CD8-positive, alpha-beta T cell (primary cell): ENCODE measurements at places on chromosomes 12 and 14.

- no peak for DNase-seq
These were observed 26.9 kb downstream of the NRXN3 start for GRCh38 chr14:78197051-78197450.

DNA sequence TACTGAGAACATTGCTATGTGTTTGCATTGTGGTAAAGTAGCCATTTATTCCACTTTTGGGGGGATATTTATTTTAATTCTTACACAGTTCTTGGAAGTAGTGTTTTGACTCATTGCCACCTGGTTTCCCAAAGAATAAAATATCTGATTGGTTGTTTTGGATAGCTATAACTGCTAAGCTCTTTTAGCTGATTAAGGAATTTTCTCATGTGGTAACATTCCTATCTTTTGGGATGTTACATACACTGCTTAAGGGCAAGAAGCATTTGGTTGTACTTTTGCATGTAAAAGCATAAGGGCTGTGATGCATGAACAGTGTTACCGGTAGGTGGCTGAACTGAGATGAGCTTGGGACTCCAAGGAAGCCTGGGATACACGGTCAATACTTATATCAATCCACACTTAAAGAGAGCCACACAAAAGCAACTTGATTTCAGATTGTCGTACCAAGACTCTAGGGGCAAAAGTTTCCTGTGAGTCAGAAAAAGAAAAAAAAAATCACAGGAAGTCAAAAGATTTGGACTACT, 71.4 kb upstream of the PRKD1 start:
- DNase-seq: no peak

- DNase-seq: no peak
These were observed 7.9 kb downstream of the CD9 start for GRCh38 chr12:6208130-6208529.

- DNase-seq: no peak
These were observed 294.0 kb downstream of the KSR2 start for GRCh38 chr12:117674763-117675162.

DNA sequence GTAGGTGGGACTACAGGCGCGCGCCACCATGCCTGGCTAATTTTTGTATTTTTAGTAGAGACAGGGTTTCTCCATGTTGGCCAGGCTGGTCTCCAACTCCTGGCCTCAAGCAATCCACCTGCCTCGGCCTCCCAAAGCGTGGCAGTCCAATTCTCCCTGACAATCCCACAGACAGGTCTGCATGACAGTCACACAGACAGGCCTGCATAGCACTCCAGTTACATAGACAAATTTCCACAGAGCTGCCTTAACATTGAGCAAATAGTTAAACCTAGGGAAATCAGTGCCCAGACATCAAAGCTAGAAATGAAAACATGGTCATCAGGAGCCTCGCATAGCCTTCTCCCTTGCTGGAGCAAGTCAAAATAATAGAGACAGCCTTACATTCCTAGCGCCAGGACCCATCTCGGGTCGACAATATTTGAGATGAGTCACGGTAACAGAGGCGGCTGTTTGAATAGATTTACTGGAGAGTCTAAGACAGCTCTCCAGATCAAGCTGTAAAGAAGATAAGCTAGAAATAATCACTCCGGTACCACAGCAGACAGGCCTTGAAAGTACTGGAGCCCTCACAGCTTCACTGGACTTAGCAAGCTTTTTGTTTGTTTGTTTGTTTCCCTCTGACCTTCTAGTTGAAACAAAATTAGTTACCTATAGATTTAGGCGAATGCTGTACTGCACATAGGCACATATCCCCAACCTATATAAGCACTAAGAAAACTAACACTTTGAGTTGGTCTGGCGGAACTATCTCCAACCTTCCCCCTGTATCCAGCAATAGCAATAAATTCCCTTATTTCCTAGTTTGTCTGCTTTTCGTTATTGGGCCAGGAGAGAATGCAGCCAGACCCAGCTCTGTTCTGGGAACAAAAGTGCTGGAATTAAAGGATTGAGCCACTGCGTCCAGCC, 23.8 kb upstream of the PYROXD1 start:
- DNase-seq: no peak

- no peak for DNase-seq
These were observed 142.6 kb downstream of the GPHN start for GRCh38 chr14:66650491-66650911.

- DNase-seq: no peak
These were observed 95.1 kb upstream of the COCH start for GRCh38 chr14:30779210-30779609.
